ENCODE measurements at places on chromosomes 2 and 18.

DNA sequence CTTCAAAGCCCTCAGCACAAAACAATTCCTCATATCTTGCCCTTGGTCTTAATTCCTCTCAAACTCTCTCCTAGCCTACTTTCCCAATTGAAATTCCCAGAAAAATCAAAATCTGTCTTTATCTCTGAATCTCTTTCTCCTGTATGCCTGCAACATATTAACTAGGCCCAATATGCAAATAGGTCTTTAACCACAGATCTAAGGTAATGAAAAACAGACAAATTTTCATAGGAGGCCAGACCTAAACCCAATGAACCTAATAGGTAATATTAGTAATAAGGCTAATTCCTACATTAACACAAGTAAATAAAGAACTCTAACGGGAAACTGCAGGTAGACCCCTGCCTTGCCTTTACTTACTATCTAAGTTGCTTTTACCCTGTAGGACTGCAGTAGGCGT, 41.4 kb downstream of the WDR33 start:
- DNase-seq = no peak

DNA sequence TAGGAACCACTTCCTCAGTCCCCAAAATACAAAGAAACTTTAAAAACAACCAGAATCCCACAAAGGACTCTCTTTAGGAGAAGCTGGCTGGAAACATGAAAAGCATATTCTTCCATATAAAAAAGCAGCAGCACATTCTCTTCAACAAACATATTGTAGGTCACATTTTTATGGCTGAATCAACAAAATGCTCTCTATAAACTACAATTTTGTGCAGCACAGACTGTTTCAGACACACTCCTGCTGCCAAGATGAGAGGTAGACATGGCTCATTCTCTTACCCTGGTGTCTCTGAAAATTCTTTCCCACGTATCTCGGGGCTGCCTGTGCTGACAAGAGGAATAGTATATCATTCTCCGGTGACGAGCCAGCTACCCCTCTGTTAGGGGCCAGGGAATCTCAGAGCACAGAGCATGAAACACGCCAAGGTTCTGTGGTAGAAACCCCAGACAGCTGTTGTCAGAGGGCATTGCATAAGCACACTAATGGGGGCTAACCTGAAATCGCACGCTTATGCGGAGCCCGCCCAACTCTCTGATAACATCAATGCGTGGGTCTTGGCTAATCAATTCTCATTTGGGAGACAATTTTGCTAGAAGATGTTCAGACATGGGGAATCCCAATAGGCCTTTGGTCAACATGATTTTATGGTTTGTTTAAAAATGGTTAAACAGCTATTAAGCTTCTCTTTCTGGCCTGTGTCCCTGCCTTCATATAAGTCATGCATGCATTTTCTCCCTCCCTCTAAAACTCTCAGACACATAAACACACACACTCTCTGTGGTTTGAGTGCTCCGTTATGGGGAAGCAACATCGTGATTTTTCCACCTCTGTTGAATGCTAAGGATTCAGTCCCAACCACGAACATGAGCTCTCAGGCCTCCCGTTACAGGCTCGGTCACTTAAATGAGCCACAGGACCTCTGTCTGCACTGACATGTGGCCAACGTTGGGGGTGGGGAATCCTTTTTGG, 177.5 kb downstream of the INO80D start:
- peak; percentile 67 for DNase-seq

DNA sequence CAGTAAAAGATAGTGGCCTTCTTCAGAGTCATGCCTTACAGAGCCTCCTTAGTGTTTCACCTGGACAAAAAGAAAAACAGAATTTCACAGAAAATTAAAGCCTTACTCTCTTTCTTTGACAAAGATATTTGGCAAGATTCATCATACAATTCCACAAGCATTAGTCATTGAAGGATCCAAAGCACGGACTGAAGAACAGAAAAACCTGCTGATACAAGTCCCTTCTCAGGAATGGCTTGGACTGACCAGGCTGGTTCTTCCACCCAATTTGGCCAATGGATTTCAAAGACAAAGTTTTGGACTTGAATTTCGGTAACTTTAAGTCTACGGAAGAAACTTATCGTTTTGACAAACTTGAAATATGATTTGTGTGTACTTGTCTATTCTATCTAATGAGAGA, 39.1 kb upstream of the GALNT3 start:
- DNase-seq = peak; percentile 58

- DNase-seq = peak; percentile 26
These were observed 22.7 kb upstream of the MYO1B start for GRCh38 chr2:191222507-191222906.

DNA sequence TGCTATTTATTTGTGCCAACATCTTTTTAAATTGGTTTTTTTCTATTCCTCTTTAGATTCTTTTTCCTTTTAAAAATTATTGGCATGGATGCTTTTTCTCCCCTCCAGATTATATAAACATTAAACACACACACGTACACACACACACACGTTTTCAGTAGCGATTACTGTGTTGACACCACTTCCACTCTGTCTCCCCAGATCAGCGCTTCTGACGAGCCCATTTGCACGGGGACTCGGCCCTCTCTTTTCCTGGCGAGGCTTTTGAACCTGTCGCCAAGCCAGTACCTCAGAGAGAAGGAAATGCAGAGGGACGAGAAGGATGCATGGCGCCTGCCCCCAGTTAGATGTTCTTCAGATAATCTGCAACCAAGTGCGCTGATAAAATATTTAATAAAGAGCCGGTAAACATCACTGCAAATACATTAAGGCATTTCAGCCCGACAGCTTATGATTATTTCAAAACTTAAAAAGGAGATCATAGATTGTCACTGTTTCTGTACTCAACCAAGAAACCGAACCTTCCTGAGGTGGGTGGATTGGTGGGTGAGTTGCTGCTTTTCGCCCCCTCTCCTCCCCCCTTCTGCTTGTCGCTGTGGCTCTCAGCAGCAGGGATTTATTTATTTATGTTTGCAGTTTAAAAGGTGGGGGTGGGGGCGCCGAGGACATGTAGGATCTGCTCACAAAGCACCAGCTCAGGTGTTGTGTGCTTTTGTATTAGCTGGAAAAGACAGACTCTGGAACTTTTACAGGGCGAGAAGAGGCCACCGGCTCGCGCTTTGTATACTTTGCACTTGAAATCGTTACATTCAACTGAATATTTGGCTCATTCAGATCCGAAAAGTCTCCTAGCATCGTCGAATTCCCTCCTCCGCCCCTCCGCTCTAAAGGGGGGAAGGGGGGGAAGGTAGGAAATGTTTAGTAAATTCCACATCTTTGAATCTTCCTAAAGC, 787 bp upstream of the TBR1 start:
- no peak for DNase-seq

- DNase-seq = no peak
These were observed 147.9 kb downstream of the LNPK start for GRCh38 chr2:175854129-175854528.

- no peak for DNase-seq
These were observed 1.1 kb upstream of the SNTG2 start for GRCh38 chr2:949384-950079.

DNA sequence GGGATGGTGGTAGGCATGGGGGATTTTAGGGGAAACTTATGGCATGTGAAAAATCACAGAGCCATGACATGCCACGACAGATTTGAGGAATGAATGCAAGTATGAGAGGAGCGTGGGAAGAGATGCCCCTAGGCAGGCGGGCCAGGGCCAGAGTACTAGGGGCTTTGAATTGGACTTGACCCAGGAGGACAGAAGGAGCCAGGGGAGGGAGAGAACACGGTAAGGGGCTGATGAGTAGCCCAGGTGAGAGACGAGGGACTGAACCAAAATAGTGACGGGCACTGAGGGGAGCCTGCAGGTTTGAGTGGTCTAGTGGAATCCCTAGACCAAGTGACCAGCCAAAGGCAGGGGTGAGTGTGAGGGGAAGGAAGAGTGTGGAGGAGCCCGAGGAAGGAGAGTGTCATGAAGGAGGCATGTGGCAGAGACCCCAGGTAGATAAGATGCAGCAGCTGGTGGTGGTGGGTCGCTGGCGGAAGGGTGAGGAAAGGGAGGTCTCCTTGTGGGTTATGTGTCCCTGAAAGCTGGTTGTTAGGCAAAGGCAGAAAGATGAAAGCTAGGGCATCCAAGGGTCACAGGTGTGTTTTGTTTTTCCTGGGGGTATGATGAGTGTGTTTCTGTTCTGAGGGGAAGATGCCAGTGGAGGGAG, 48.7 kb downstream of the ZBTB7C start:
- no peak for DNase-seq

- DNase-seq = peak; percentile 96
These were observed 15.3 kb downstream of the CROCC2 start for GRCh38 chr2:240921311-240921994.

- no peak for DNase-seq
These were observed 69.4 kb upstream of the SH3RF3 start for GRCh38 chr2:109059474-109060165.

DNA sequence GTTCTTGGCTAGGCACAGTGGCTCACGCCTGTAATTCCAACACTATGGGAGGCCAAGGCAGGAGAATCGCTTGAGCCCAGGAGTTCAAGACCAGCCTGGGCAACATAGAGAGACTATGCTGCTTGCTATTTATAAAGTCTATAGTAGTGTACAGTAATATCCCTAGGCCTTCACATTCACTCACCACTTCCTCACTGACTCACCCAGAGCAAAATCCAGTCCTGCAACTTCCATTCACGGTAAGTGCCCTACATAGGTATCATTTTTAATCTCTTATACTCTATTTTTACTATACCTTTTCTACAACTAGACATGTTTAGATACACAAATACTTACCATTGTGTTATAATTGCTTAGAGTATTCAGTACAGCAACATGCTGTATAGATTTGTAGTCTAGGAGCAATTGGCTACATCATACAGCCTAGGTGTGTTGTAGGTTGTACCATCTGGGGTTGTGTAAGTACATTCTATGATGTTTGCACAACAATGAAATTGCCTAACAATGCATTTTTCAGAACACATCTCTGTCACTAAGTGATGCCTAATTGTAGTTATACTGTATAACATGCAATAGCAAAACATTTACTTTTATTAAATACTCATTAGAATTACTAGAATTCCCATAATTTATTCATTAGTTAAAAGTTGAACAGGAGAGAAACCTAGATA, 8.8 kb downstream of the DHX57 start:
- no peak for DNase-seq

DNA sequence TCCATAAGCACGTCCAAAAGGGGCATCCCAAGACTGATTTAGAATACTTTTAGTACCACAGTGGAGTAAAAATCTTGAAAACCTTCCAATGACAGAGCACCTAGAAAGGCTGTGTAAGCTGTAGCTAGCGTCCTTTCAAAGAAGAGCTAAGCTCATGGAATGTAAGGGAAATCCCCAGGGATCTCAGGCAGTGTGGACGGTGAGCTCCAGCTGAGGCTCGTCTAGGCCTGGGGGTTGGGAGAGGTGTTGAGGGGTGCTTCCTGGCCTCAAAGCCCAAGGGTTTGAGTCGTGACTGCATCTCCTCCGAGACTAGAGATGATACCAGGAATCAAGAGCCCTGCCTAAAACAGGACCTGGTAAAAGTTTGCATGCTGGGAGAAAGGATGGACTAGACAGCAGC, 7.6 kb downstream of the CTIF start:
- peak; percentile 83 for DNase-seq

DNA sequence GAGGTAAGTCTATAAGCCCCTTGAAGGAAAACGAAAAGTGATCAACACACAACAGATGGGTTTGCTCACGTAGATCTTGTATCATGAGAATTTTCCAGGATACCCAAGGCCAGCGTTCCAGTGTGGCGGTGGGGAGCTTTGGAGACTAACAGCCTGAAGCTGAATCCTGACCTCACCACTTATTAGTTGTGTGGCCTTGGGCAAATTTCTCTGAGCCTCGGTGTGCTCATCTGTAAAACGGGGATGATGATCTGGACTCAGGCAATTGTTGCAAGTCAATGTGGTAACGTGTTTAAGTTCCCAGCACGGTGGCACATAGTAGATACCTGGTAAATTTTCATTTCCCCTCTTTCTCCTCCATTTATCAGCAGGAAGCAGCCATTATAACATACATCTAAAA, 68.3 kb downstream of the VWA3B start:
- DNase-seq = no peak

GRCh38 chr2:176084611-176085119, 903 bp upstream of the EVX2 start:
- DNase-seq = no peak

- no peak for DNase-seq
These were observed 471.0 kb downstream of the TXNL1 start for GRCh38 chr18:56167366-56167765.

DNA sequence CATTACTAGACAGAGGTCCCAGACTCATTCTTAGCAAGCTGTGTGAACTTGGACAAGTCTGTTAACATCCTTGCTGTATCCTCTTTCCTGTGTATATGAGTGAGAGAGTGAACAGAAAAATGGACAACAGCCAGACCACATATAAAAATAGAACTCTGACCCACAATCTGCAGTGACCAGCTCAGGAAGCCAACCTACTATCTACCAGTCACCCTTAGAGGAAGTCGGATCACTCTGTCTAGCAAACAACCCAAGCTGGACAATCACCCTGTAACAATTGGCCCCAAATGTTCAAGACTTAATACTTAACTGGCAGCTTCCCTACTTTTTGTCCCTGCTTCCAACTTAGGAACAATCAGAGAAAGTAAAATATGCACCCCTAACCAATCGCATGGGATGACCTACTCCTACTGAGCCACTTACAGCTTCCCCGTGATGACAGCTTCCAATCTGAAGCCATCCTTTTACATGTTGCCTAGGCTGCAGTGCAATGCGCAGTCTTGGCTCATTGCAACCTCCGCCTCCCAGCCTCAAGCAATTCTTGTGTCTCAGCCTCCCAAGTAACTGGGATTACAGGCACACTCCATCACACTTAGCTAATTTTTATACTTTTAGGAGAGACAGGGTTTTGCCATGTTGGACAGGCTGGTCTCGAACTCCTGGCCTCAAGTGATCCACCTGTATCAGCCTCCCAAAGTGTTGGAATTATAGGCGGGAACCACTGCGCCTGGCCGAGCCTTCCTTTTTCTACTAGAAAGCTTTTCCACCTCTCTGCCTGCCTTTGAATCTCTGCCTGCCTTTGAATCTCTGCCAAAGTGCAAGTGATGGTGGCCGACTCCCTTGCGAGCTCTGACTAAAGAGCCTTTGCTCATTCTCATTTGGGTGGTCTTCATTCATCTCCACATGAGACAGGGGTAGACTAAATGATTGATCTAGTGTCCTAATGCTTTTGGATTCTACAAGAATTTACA, 158.3 kb upstream of the NDUFV2 start:
- DNase-seq = peak; percentile 80

- DNase-seq = no peak
These were observed 106.1 kb downstream of the ZNF516 start for GRCh38 chr18:76388891-76389423.

GRCh38 chr2:62201307-62201706, 5.4 kb downstream of the B3GNT2 start:
- peak; percentile 8 for DNase-seq
